ENCODE measurements at places on chromosomes 3 and 15. TPM values are rescaled to one million over a fixed set of nuclear protein-coding genes. Genes with fewer than 3 reads are reported as not detected.

The GOLGA8K gene
- 0.30 TPM for total RNA-seq

The DLL4 gene
- 4.0 TPM for total RNA-seq

The GPR15 gene
- total RNA-seq = not detected

GRCh38 chr3:60013241-60013640 lies 963.4 kb upstream of the CFAP20DC start:
- no peaks in the 10 kb centered on the region for H3K4me1 ChIP-seq
- no peaks in the 10 kb centered on the region for H3K36me3 ChIP-seq
- no peaks in the 10 kb centered on the region for H3K27me3 ChIP-seq
- H3K27ac ChIP-seq = no peak overlapping the region
- no peak for DNase-seq

DNA sequence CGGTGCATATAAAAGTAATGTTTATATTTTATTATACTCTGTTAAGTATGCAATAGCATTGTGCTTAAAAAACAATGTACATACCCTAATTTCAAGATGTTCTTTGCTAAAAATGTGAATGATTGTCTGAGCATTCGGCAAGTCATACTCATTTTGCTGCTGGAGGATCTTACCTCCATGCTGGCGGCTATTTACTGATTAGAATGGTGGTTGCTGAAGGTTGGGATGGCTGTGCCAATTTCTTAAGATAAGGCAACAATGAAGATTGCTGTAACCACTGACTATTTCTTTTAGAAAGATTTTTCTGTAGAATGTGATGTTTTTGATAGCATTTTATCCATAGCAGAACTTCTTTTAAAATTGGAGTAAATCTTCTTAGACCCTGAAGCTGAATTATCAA lies 932.7 kb downstream of the ZPLD1 start:
- no peak for DNase-seq
- no peaks in the 10 kb centered on the region for H3K36me3 ChIP-seq
- no peaks in the 10 kb centered on the region for H3K4me1 ChIP-seq
- no peak overlapping the region for H3K4me3 ChIP-seq

DNA sequence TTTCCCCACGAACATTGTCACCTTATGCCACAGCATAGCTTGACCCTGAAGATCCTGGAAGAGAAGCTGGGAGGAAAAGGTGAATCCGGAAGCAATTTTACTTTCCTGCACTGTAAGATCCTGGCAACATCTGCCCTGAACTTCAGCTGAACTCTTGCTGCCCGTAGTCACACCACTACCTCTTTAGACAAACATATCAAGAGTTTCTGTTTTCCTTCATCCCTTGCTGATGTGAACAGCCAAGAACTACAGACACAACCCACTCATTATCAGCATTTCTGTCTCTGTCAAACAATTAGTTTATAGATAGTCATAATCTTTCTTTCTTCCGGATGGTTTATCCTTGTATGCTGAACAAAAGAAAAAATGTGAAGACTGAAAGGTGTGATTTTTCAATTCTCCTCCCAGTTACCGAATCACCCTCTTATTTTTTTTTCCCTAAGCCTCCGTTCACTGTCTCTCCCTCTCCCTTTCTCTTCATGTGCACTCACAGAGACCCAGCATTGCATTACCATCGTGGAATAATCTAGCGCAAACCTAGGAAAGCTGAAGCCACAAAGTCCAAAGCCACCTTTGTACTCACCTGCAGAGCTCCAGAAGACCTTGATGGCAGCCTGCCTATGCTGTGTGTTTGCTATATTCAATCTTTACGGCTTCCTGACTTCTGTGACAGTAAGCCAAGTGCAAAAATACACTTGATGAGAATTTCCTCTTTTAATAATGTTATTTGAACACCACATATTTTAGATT lies 229.2 kb downstream of the CDIN1 start:
- no peaks in the 10 kb centered on the region for H3K4me1 ChIP-seq
- H3K36me3 ChIP-seq = peaks cover 3% of the 10 kb centered on the region
- no peaks in the 10 kb centered on the region for H3K27me3 ChIP-seq
- H3K27ac ChIP-seq = peak overlapping the region; percentile 17

DNA sequence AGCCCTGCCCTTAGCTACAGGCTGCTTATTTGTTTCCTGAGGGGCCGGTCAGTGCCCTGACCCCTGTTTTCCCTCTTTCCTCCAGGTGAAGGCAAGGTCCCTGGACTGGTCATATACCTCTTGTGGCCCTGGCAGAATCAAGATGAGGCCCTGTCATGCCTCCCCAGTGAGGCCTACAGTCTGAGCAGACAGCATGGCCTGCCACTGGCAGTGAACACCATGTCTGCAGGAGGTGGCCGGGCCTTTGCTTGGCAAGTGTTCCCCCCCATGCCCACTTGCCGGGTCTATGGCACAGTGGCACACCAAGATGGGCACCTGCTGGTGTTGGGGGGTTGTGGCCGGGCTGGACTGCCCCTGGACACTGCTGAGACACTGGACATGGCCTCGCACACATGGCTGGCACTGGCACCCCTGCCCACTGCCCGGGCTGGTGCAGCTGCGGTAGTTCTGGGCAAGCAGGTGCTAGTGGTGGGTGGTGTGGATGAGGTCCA lies 1.2 kb downstream of the KLHDC8B start:
- H3K27me3 ChIP-seq = no peaks in the 10 kb centered on the region
- H3K4me1 ChIP-seq = peaks cover 51% of the 10 kb centered on the region
- peaks cover 34% of the 10 kb centered on the region for H3K36me3 ChIP-seq
- peak overlapping the region; percentile 54 for H3K4me3 ChIP-seq
- no peak for DNase-seq
- H3K27ac ChIP-seq = peak overlapping the region; percentile 89

GRCh38 chr3:177318559-177318958 lies 121.3 kb upstream of the TBL1XR1 start:
- no peaks in the 10 kb centered on the region for H3K4me1 ChIP-seq
- no peak overlapping the region for H3K27ac ChIP-seq
- H3K27me3 ChIP-seq = no peaks in the 10 kb centered on the region
- DNase-seq = no peak

All from adrenal gland (tissue), 19 donors.